ENCODE measurements at places on chromosomes 12 and 14.

GRCh38 chr14:102606296-102606695 is 13.8 kb downstream of the RCOR1 start:
- DNase-seq, result no peak

DNA sequence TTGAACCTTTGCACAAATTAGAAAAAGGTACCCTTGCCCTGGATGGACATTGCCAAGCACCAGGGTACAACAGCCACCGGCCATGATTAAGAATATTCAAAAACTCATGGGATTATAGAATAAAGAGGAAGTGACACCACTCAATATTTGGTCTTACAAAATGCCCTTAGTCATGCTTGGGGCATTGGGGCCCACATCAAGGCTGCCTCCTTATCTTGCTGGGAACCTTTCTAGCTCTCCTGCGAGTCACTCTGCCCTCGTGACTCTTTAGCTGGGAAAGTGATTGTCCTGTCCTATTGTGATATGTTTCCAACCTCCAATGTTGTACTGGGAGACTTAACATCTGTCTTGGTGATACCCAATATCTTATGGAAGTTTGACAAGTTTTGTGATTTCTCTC is 57.8 kb downstream of the GTF2A1 start:
- DNase-seq, result peak; percentile 38

- no peak for DNase-seq
Observed at GRCh38 chr14:63766611-63767010, 38.7 kb upstream of the SGPP1 start.

DNA sequence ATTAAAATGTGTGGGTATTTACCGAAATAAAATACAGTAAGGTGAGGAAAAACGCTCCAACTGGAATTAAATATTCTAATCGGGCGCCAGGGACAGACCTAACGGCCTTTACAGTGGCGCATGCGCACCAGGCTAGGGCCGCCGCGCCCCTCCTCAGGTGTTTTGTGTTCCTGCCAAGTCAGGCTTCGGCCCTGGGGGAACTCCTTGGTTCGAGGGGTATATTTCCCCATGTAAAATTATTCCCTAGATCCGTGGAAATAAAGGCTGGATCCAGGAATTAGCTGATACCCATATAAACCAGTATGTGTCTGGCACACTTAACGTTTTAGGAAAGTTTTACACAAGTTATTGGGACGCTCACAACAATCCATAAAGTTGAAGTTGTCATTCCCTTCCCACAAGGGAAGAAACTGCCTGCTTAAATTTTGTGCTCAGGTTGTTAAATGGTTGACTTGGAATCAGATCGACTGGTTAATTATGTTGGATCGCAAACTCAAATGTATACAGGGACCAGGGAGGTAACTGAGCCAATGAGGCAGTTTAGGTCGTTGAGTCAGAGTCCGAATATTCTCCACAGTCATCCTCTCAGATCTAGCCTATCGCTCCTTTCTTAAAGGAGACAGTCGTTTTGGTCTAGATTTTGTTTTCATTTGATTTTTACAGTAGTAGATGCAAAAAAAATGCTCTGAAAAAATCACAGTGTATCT is 621 bp upstream of the ANAPC7 start:
- peak; percentile 48 for DNase-seq

GRCh38 chr14:105485739-105486162 is 935 bp upstream of the CRIP1 start:
- DNase-seq, result no peak

- no peak for DNase-seq
Observed at GRCh38 chr12:106229036-106229591, 18.7 kb downstream of the CKAP4 start.

DNA sequence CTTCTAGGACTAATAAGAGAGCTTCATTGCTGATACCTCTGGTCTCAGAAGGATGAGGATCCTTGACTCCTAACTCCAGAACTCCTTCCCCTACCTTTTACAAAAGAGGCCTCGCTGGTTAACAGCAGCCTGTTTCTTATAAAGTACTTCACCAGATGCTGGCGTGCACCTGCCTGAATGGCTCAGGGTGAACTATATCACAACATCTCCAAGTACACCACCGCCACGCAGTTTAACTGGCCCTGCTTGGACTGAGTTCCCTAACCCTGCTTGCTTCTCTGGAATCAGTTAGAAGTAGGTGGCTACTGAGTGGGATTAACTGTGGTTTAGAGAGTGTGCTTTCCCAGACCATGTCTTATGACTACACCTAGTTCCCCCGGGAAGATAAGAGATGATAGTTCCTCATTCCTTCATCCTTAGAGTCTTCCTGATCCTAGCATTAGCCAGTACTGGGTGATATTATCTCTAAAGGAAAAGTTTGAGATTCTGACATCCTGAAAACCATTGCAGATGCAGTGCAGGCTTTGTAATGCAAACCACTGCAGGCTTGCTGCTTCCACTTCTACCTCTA is 3.0 kb downstream of the FOXJ2 start:
- DNase-seq, result no peak

- DNase-seq, result no peak
Observed at GRCh38 chr12:124398578-124399227, 103.8 kb downstream of the RFLNA start.

DNA sequence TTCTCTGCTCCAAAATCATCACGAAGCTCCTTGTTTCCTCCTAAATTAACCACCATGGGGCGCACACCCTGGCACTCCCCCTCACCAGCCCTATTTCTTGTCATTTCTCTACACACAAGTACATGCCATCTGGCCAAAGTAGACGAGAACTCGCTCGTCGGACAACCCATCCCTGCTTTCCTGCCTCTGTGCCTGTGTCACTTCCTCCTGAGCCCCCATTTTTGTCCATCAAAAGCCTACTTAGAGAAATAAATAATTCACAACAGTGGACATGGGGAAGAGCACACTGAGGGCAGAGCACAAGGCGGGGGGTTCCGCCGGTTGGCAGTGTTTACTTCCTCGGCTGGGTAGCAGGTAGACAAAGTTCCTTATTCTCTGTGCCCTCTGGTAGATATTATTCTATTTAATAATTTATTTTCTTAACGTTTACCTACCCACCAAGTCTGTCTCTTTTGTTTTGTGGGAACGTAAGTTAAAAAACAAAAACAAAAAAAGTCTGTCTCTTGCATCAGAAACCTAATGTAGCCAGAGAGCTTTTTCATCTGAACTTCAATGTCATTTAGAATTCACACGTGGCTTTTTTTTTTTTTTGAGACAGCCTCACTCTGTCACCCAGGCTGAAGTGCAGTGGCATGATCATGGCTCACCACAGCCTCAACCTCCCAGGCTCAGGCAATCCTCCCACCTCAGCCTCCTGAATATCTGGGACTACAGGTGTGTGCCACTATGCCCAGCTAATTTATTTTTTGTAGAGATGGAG is 6.0 kb downstream of the VPS37B start:
- DNase-seq, result no peak

- DNase-seq, result no peak
Observed at GRCh38 chr14:84336433-84336832, 1193.5 kb upstream of the FLRT2 start.

GRCh38 chr12:131909752-131910219 is 15.4 kb downstream of the ULK1 start:
- no peak for DNase-seq

DNA sequence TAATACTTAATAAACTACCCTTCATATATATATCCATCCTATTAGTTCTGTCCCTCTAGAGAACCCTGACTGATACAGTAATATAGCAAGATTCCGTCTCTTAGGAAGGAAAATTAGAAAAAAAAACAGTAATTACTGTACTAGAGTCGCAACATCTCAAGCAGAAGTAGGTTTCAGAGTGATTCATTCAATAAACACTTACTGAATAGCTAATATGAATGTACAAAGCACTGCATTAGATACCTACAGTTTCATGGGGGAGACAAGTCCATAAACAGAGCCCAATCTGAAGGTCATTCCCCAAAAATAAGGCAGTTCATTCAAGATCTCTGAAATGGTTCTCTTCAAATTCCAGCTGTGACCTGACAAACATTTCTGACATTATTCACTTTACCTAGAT is 9.9 kb downstream of the CERS5 start:
- DNase-seq, result no peak
